Muscle of arm (tissue), 14 donors: ENCODE measurements at places on chromosomes 5 and 9. TPM values are rescaled to one million over a fixed set of nuclear protein-coding genes. Genes with fewer than 3 reads are reported as not detected.

DNA sequence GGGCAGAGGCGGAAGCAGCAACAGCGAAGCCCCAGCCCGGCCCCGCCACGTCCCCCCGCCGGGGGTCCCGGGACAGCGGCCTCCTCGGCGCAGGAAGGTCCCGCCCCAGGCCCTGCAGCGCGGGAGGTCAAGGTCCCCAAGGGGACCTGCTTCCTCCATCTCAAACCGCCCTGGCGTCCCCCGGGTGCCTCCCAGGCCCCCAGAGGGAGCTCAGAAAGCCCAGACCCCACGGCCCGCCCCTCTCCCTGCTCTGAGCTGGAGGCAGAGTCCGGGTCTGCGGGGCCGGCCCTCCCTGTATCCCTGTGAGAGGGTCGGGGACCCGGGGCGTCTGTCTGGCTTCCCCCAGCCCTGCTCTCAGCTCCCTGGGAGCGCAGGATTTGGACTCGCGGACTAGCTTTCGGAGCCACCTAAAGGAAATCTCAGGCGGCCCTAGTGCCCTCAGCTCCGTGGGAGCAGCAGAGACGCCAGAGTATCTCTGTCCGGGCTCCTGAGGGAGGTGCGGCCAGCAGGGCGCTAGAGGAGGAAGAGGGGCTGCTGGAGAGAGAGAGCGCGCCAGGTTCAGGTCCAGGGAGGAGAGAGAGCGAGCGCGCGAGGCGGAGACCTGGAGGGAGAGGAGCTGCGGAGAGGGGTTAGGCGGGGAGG lies 30.7 kb downstream of the EXOC3 start:
- peak; percentile 33 for DNase-seq

PAX5 gene
- 0.04 TPM for polyA plus RNA-seq

TMEM171 gene
- polyA plus RNA-seq, result 2.2 TPM

GRCh38 chr9:125380406-125380805 lies 118.8 kb downstream of the GAPVD1 start:
- no peak for DNase-seq

- no peak for DNase-seq
Measured at GRCh38 chr5:38426986-38427950, 129.2 kb downstream of the LIFR start.

DNA sequence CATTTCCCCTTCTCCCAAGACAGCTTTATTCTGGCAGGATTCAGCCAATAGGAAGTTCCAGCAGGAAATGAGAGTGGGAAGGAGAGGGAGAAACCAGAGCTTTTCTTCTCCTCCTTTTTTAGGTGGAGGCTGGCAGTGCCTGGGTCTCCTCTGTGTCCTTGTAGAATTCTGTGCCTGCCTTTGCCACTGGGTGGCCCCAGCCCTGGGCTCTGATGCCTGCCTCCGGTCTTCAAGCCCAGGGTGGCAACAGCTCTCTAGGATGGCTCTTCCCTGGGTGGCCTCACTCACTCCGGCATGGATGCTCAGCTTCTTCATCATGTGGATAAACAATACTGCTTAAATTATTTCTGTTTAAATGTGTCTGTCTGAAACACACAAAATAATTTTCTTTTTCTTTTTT lies 694.8 kb downstream of the SEMA5A start:
- no peak for DNase-seq

TSLP gene
- polyA plus RNA-seq, result 0.84 TPM

LRRC19 gene
- 0.21 TPM for polyA plus RNA-seq

DNA sequence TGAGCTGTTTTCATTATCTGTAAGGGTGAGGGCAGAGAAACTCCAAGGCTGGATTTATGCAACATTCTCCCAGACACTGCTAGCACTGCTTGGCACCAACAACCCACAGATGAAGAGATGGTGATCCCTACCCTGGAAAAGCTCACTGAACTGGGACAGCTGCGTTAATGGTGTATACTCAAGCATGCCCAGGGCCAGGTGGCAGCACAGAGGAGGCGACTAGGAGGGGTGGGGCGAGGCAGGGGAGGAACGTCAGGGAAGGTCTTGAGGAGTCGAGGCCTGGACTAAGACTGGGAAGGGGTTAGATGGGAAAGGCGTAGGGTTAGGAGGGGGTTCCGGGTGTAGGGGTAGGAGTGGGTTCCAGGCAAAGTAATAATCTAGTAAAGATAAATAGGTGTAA lies 73.1 kb upstream of the TBC1D9B start:
- DNase-seq, result no peak
